ENCODE measurements at places on chromosomes 5 and 9.

GRCh38 chr9:21481470-21482056 is 550 bp downstream of the IFNE start:
- DNase-seq = no peak

GRCh38 chr5:3307982-3308621 is 287.5 kb upstream of the IRX1 start:
- DNase-seq = no peak

GRCh38 chr5:120545007-120545406 is 80.9 kb downstream of the PRR16 start:
- DNase-seq = no peak

DNA sequence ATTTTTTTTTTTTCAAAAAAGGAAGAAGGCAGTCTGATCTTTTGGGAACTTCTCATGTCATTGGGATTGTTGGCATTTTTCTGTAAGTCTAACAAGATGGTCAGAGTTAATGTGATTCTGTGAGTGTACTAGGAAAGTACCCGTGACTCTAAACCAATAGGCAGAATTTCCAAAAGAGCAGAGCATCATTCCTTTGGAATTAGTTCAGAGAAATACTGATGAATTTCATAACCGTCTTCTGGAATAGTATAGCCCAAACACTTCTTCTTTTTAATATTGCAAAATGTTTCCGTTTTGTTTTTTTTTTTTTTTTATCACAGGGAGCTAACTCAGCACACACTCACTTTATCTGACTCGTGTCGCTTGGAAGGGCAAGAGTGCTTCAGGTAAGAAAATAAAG is 407.4 kb downstream of the DTWD2 start:
- DNase-seq = no peak

GRCh38 chr5:123718238-123718637 is 206.3 kb downstream of the CSNK1G3 start:
- DNase-seq = no peak

GRCh38 chr5:173178369-173178910 is 34.1 kb downstream of the BNIP1 start:
- no peak for DNase-seq

- DNase-seq = no peak
These were observed 19.0 kb downstream of the STOM start for GRCh38 chr9:121350993-121351561.

DNA sequence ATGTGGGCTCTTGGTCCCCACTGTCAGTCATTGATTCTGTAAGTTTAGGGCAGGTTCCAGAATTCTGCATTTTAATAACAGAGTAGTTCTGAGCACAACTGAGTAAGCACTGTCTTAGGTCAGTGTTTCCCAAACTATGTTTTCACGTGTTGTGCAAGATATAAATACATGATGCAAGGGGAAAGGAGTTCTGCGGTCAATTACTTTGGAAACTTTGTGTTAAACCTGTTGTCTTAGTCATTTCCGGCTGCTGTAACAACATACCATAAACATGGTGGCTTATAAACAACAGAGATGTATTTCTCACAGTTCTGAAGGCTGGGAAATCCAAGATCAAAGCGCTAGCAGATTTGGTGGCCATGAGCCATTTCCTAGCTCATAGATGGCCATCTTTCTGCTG is 69.8 kb downstream of the EQTN start:
- DNase-seq = no peak

DNA sequence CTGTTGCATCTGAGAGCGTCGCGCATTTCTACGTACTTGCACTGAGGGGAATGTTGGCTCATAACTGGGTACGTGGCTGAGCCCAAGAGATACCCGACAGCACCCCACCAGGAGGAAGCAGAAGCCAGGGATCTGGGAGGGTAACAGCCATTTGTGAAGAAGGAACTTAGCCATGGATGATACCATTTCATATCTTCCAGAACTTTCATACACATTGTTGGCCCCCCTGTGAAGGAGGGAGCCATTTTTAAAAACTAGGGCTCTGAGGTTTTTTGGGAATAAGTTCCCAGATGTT is 101.4 kb upstream of the SLC44A1 start:
- DNase-seq = no peak

DNA sequence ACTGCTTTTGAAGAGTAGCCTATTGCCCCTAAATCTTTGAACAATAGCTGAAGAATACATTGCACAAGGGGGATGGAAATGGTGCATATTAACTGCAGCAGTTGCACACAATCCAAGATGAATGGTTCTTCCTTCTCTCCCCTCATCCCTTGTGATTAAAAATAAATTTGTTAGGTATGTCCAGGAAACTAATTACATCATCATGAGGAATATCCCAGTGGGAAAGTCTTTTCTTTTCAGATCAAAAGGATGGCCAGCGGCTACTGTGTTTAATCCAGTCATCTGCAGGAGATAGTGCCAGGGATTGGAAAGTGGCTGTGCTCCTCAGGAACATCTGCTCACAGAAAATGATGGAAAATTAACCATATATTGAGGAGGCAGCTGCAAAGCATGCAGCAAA is 508.4 kb upstream of the SEMA6A start:
- DNase-seq = no peak

DNA sequence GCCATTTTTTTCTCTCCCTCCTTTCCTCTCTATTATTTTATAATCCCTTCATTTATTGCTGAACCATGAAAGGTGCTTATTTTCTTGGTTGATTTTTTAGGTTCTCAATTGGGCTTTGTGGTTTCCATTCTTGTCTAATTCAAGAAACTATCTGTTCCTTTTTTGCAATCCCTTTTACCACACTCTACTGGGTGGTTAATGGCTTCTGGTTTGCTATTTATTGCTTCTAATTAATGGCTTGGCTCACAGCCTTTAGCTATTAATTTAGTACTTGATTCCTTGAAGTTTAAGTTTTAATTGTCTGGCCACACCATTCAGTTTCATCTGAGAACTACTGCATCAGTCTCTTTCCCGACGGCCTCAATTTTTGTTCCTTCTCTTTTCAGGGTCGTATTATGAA is 5.6 kb downstream of the FRRS1L start:
- no peak for DNase-seq

DNA sequence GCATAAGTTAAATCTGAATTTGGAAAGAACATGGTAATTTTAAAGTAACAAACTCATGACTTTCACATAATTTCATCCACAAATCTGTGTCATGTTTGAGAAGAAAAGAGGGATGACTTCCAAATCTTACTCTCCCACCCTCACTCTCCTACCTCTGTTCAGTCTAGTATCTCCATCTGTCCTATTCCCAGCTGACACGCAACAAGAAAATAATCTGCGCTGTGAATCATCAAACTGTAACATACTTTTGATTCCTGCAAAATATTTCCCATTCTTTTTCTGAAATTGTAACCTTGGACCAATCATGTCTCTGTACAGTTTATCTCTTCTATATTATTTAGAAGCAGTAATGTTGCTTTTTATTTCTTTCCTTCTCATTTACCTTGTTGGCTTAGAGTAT is 91.4 kb downstream of the SLC12A2 start:
- no peak for DNase-seq

DNA sequence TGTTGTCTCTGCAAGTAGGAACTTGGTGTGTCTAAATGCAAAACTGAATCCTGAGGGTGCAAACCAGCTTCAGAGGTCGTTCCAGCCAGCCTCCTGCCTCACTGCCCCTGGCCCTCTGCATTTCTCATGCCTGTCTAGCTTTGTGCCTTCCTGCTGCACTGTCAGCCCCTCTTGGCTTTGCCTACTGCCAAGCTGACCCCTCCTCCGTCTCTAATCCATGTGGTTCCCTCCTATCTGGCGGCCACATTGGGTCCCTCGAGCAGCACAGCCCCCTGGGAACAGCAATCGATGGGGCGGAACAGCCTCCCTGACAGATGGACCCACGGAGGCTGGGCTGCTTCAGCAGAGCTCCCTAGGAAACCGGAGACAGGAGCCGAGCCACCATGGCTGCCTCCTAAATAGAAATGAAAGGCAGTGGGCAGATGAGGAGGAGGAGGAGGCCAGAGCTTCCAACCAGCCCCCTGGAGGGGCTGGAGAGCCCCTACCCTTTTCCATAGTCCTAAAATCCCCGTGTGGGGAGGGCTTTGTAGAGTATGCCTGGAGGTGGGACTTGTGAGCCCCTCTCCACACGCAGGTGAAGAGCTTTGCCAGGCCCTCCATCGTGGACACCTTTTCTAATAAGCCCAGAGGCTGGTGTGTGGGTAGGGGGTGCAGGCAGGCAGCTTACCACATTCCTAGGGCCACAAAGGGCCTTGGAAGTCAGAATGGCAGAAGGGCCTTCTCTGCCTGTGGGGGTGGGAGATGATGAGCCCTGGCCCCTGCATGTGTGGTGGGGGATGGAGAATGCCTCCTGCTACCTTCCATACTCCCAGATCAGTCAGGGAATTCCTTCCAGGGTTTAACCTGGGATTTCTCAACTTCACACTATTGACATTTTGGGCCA is 9.2 kb upstream of the CXXC5 start:
- no peak for DNase-seq

DNA sequence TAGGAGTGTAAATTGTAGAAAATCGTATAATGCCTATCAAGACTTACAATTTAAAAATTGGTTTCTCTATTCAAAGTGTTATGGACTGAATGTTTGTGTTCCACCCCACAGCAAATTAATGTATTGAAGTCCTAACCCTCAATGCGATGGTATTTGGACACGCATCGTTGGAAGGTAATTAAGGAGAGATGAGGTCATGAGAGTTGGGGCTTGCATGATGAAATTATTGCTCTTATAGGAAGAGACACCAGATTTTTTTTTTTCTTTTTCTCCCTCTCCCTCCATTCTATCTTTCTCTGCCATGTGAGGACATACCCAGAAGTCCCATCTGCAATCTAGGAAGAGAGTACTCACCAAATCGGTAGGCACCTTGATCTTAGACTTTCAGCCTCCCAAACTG is 189.2 kb downstream of the MAN2A1 start:
- no peak for DNase-seq

DNA sequence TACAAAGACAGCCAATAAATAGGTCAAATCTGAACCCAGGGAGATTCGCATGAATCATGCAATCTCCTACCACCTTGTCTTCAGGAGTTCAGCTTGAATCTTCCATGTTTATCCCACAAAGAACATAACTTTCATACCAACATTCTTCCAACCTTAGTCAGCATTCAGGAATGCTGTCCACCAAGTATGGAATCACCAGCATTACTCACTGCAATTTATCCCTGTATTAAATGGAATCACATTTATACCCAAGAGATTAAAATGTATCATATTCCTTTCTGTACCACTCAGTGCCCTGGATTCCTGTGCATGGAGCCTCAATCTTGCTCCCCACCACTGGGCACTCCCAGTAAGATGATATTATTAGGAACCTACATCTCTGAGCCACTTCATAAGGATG is 162.6 kb downstream of the GLIS3 start:
- DNase-seq = no peak

GRCh38 chr9:90544488-90544887 is 98.1 kb downstream of the DIRAS2 start:
- no peak for DNase-seq

DNA sequence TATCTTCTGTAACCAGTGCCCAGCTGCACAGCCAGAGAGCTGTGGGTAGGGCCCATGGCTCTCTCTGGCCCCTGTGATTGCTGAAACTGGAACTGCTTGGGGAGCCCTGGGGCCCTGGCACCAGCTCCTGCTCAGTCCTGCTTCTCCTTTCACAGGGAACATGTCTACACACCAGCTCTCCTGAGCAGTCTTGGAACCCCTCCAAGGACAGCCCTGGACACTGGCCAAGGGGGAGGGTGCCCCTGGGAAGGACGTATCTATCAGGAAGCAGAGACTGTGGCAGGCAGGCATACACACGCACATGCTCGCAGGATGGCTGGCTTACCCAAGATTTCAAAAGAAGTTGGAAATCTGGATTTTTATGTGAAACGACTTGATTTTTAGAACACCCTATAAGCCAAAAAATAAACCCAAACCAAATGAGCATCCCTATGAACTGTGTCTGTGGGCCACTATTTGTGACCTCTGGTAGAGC is 8.8 kb upstream of the TRAF1 start:
- DNase-seq = no peak

GRCh38 chr5:158054223-158055110 is 195.5 kb upstream of the CLINT1 start:
- DNase-seq = no peak

- peak; percentile 92 for DNase-seq
These were observed 683 bp downstream of the DBN1 start for GRCh38 chr5:177472460-177473442.

GRCh38 chr5:96946381-96946780 is 10.5 kb downstream of the LNPEP start:
- DNase-seq = no peak

- DNase-seq = no peak
These were observed 15.9 kb downstream of the SEC24A start for GRCh38 chr5:134664448-134664847.

DNA sequence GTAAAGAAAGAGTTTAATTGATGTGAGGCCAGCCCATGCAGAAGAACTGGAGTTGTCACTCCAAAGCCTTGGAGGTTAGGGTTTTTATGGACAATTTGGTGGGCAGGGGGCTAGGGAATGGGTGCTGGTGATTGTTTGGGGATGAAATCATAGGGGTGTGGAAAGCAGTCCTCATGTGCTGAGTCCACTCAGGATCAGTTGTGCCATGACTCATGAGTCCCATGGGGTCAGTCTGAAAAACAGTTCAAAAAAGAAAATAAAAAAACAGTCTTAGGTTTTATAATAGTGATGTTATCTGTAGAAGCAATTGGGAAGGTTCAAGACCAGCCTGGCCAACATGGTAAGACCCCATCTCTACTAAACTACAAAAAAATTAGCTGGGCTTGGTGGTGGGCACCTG is 162.3 kb downstream of the KDM4C start:
- DNase-seq = no peak

GRCh38 chr9:88221105-88221504 is 82.8 kb upstream of the SPATA31C2 start:
- no peak for DNase-seq

DNA sequence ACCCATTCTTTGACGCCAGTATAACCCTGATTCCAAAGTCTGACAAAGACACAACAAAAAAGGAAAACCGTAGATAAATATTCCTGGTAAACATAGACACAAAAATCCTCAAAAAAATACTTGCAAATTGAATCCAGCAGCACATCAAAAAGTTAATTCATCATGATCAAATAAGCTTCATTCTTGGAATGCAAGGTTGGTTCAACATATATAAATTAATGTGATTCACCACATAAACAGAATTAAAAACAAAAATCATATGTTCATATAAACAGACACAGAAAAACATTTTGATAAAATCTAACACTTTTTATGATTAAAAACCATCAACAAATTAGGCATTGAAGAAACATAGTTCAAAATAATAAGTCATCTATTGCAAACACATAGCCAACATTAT is 324.2 kb upstream of the TRPC7 start:
- DNase-seq = no peak

GRCh38 chr5:172833372-172833685 is 722 bp upstream of the ERGIC1 start:
- DNase-seq = no peak

DNA sequence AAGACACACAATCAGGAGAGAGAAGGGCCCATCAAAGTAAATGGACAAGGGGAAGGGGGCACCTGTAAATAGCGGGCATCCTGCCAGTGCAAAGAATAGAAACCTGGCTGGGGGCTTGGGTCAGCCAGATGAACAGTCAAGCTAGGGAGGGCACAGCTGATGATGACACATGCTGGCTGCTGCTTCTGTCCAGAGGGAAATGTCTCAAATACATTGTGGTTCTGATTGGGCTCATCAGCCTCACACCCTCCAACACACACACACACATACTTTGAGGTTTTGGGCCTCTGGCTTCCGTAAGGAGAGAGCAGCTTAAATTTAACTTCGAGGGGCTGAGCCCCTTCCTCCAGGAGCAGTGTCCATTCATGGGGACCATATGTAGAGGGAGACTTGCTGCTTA is 27.6 kb upstream of the SPATA31E1 start:
- no peak for DNase-seq
